Chondrocyte (in vitro differentiated cells): ENCODE measurements at places on chromosomes 13 and 19. TPM values are rescaled to one million over a fixed set of nuclear protein-coding genes. Genes with fewer than 3 reads are reported as not detected.

Gene F10
- total RNA-seq, result 1.9 to 2.0 TPM in 2 of 3 replicates, not detected in the other

Gene NALCN
- 38.0 to 59.7 TPM (median 38.6 TPM) in 3 replicates for total RNA-seq

Gene SHISA2
- total RNA-seq, result 59.5 to 115 TPM (median 113 TPM) in 3 replicates

Gene FGF22
- total RNA-seq, result not detected in 3 replicates

Gene ZNF563
- 1.2 to 2.5 TPM (median 2.5 TPM) in 3 replicates for total RNA-seq
